ENCODE measurements at places on chromosomes 13 and 19.

DNA sequence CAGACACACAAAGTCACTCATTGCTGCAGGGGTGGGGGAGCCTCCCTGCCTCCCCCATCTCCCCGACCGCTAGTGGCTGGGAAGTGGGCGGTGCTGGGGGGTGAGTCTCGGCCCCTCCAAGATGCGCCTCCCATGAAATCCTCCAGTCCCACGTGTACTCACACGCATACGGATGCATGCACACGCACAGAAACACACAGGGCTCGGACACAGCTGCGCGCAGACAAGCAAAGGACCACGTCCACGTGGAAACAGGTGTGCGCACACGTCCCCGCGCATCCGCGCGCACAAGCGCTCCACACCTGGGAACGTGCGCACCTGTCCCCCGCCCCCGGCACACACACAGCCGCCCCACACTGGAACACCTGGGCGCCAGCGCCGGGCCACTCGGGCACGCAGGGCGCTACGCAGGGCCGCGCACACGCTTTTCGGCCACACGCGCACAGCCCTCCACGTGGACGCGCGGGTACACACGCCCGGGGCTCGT is 687 bp downstream of the MATK start:
- DNase-seq, result peak; percentile 44

DNA sequence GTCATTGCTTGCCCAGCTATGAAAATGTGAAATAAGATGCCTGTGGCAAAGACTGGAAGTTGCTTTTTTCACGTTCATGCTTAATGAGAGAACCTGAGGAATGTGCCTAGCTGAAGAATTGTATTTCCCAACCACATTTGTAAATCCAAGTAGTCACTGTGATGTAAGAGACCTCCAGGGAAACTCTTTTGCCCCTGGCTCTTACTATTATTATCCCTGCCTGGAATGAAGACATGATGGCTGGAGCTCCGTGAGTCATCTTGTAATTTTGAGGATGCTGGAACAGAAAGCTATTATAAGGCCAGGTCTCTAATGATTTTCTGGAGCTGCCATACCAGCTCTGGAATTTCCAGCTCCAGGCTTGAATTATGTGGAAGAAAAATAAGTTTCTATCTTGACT is 894.3 kb downstream of the DIAPH3 start:
- DNase-seq, result no peak

DNA sequence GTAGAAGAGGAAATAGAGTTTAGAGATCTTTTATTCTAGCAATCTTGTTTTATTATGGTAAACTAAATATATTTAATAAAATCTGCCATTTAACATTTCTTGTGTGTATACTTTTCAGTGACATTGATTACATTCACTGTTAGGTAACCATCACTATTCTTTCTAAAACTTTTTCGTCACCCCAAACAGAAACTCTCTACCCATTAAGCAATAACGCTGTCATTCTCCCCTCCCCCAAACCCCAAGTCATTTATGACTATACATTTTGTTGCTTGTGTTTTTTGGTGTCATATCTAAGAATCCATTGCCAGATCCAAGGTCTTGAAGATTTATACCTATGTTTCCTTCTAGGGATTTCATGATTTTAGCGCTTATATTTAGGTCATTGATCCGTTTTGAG is 10.6 kb downstream of the URI1 start:
- DNase-seq, result no peak

DNA sequence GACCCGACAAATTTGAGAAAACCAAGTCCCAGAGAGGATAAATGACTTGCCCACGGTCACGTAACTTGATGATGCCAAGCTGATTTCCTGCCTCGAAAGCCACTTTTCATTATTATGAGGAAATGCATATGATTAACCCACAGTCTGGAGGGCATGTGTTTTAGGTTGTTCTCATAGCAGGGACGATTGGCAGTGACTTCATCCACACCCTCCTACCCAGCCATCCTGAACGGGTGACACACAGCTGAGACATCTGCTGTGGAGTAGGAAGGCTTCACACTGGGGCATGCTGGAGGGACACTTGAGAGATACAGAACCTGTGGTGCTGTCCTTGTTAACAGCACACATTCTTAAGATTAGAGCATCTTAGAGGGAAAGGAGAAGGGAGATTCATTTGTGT is 65.4 kb upstream of the WDFY2 start:
- DNase-seq, result peak; percentile 3

DNA sequence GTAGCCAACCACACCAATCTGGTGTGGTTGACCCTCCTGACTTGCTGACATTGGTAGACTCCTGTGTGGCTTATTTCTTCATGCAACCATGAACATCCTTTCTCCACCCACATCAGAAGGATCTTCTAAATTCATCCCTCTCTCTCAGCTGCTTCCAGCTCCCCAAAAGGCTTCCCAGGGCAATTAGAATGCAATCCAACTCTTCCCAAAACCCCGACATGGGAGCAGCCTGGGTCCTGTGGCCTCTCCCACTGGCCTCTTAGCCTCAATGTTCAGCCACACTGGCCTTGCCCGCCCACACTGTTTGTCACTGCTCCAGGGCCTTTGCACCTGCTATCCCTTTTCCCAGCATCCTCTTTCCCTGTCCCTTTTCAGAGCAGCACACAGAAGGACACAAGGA is 199.8 kb upstream of the SGCG start:
- DNase-seq, result no peak

DNA sequence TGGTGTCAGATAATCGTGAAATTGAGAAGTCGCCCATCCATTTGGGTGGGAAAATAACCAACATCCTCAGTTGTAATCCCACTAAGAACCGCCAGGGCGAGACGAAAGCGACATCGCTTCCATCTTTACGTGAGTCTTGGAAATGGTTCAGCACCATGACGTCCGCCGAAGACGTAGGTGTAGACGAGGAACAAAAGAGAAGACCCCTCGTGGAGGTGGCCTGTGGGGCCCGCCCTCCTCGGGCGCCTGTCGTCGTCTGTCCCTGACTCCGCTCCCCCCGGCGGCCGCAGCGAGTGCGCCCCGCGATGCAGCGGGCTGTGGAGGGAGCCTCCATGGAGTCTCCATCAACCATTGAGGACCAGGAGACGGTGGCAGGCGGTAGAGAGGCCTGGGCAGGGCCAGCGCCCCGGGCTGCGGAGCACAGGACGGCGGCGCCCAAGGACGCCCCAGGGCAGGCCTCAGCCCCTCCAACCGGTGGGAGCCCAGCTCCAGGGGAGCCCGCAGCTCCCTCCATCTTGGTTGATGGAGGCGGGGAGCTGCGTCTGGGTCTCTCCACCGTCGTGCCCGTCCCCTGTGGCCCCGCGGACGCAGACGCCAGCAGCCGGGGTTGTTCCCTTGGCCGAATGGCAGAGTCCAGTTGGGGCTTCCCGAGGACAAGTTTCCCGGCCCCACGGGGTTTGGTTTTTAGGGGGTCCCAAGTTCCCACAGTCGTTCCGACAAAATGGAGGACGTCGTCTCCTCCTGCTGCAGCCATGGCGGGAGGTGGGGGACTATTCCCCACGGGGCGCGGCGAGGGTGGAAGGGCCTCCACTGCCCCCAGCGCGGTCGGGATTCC is 990 bp upstream of the ZMYM2 start:
- peak; percentile 77 for DNase-seq

DNA sequence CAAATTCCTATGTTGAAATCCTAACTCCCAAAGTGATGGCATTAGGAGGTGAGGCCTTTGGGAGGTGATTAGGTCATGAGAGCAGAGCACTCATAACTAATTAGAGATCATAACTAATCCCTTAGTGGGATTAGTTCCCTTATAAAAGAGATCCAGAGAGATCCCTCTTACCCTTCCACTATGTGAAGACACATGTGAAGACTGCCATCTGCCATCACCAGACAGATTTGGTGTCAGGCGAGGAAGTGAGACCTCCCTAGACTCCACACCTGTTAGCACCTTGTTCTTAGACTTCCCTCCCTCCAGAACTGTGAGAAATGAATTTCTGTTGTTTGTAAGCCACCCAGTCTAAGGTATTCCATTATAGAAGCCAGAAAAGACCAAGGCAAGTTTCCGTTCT is 112.2 kb downstream of the NDFIP2 start:
- no peak for DNase-seq
